ENCODE measurements at places on chromosomes 6 and 20. TPM values are rescaled to one million over a fixed set of nuclear protein-coding genes. Genes with fewer than 3 reads are reported as not detected.

The RING1 gene
- 53.4 TPM for total RNA-seq

The DPPA5 gene
- not detected for total RNA-seq

The PARD6B gene
- 6.3 TPM for total RNA-seq

The NINL gene
- 2.0 TPM for total RNA-seq

The CDSN gene
- not detected for total RNA-seq

The FYN gene
- 347 TPM for total RNA-seq

The SAPCD1 gene
- total RNA-seq, result 16.7 TPM

The HDGFL1 gene
- not detected for total RNA-seq

The ADGB gene
- total RNA-seq, result not detected

The SEMG2 gene
- total RNA-seq, result not detected

The IL17F gene
- total RNA-seq, result not detected

The BTNL2 gene
- total RNA-seq, result not detected

The VGLL2 gene
- not detected for total RNA-seq

The MYB gene
- total RNA-seq, result 57.3 TPM

The ZNFX1 gene
- 70.4 TPM for total RNA-seq

The CCN6 gene
- total RNA-seq, result 0.17 TPM

The TFAP2D gene
- total RNA-seq, result not detected

The WFDC5 gene
- total RNA-seq, result not detected

The OR2B6 gene
- total RNA-seq, result not detected

The CTAGE9 gene
- total RNA-seq, result not detected

The C6orf141 gene
- not detected for total RNA-seq

The STMND1 gene
- total RNA-seq, result not detected

The HLA-DQB1 gene
- total RNA-seq, result 4.7 TPM

The ARMH2 gene
- not detected for total RNA-seq

The TINAG gene
- total RNA-seq, result not detected

The FOXC1 gene
- total RNA-seq, result 0.23 TPM

The HTR1E gene
- total RNA-seq, result not detected

The MMUT gene
- total RNA-seq, result 13.0 TPM

The BFSP1 gene
- total RNA-seq, result 0.76 TPM

The RAD21L1 gene
- total RNA-seq, result not detected

The CCM2L gene
- not detected for total RNA-seq

The PAK5 gene
- not detected for total RNA-seq

The MYT1 gene
- total RNA-seq, result not detected

The TBX18 gene
- not detected for total RNA-seq

The FLRT3 gene
- total RNA-seq, result not detected

The EPHA7 gene
- not detected for total RNA-seq

The MCHR2 gene
- not detected for total RNA-seq

The GNMT gene
- total RNA-seq, result 0.60 TPM
